ENCODE measurements at places on chromosomes 3 and 15.

GRCh38 chr3:99576904-99577559 lies 61.4 kb upstream of the COL8A1 start:
- no peak for DNase-seq

- DNase-seq = no peak
Observed at GRCh38 chr3:150483226-150483625, 63.1 kb downstream of the SERP1 start.

DNA sequence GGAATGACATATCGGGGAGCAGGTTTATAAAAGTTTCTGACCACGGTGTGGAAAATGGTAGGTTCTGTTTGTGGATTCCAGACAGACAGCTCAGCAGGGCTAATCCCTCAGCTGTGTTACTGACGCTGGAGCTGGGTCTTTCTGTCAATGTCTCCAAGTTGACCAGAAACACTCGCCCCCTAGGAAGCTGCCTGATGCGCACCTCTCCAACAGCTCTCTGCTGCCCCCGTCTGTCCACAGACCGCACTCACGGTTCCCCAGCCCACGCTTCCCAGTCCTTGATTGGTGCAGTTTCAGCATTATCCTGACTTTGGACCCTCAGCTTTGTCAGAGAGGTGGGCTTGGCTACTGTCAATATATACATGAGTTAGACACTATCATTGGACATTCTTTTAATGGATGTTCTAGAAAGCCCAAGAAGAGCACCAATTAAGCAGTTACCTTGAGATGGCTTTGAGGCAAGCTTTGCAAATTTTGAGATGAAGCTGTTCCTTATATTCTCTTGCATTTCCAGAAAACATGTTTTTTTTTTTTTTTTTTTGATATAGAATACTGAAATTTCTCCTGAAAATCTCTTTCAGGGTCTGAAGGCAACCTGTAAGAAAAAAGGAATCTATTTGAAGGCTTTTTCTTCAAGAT lies 98.9 kb upstream of the TBC1D5 start:
- peak; percentile 38 for DNase-seq

GRCh38 chr3:130779031-130779430 lies 32.4 kb upstream of the PIK3R4 start:
- DNase-seq = no peak

DNA sequence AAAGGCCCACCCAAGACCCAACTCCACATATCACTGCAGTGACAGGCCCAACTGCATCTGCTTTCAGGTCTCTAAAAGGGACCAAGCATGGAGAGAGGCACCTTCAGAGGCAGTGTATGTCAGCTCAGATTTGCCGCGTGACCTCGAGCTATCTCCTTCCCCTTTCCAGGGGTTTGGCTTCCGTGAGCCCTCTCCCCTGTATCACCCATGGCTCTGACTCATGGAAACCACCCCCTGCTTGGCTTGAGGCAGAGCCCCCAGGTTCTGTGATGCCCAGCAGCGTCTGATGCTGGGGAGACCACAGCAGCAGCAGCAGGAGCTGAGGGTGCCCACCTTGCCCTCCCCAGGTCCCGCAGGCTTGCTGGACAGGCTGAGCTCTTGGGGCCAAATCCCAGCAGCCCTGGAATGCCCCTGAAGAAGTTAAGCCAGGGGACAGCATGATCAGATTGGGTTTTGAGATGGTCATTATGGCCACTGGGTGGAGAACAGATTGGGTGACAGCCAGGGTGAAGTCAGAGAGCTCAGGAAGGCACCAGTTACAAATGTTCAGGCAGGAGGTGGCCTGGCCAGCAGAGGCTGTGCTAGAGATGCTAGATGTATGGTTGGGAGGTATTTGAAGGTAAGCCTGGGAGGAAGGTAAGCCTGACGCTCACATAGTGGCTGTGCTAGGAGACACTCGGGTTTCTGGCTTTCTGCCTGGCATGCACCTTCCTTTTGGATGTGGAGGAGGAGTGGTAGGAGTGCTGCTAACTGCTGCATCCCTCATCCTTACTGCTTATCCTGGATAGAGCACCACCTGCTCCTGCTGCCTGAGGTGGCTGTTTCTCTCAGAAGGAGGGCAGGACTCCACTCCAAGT lies 42.9 kb downstream of the FGD5 start:
- DNase-seq = no peak

Data from AML-193 (cell line).